ENCODE measurements at places on chromosomes 6 and 20.

- no peak for DNase-seq
Observed at GRCh38 chr20:17594443-17594842, 24.6 kb downstream of the DSTN start.

GRCh38 chr6:69827276-69827893 lies 30.6 kb upstream of the LMBRD1 start:
- no peak for DNase-seq

- DNase-seq, result no peak
Observed at GRCh38 chr6:75234126-75234865, 9.3 kb downstream of the COX7A2 start.

- DNase-seq, result no peak
Observed at GRCh38 chr6:1335367-1336037, 23.6 kb downstream of the FOXQ1 start.

GRCh38 chr6:90537027-90537426 lies 49.8 kb downstream of the MAP3K7 start:
- no peak for DNase-seq

- DNase-seq, result no peak
Observed at GRCh38 chr6:75201901-75202672, 3.8 kb downstream of the COL12A1 start.

DNA sequence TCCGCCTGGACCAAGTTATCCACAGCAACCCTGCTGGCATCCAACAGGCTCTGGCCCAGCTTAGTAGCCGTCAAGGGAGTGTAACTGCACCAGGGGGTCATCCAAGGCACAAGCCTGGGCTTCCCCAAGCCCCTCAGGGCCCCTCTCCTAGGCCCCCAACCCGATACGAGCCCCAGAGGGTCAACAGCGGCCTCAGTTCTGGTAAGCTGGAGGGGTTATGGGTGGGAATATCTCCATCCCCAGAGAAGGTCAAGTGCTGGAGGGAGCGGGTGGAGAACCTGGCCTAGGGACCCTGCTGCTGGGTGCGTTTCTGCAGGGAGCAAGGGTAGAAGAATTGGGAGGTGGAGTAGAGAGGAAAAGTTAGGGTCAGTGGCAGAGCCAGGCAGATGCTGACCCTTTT lies 12.9 kb downstream of the PRRC2A start:
- no peak for DNase-seq

DNA sequence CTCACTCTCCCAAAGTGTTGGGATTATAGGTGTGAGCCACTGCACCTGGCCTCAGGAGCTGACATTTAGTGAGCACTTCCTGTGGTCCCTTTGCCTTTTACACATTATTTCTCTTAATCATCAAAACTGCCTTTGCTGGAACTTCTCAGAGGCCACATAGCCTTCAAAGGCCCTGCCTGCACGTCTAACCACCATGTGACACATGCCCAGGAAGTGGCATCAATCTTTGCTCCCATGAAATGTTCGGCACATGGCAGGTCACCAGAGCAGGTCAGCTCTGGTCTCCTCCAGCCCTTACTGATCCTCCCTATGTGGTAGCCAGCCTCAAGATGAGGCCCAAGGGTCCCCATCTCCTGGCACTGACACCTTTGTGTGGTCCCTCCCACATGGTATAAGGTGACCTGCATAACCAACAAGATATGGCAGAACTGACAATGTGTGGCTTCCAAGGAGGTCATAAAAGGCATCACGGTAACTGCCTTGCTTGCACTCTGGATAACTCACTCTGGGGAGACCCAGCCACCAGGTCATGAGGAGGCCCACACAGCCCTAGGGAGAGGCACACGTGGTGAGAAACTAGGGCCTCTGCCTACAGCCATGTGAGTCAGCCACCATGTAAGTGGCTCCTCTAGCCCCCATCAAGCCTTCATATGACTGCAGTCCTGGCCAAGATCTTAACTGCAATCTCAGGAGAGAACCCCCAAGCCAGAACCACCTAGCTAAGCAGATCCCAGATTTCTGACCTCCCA lies 28.8 kb upstream of the HMGA1 start:
- no peak for DNase-seq

- DNase-seq, result no peak
Observed at GRCh38 chr6:97282238-97282725, 734 bp downstream of the MMS22L start.

GRCh38 chr6:134678436-134678889 lies 271.4 kb downstream of the ALDH8A1 start:
- DNase-seq, result no peak

DNA sequence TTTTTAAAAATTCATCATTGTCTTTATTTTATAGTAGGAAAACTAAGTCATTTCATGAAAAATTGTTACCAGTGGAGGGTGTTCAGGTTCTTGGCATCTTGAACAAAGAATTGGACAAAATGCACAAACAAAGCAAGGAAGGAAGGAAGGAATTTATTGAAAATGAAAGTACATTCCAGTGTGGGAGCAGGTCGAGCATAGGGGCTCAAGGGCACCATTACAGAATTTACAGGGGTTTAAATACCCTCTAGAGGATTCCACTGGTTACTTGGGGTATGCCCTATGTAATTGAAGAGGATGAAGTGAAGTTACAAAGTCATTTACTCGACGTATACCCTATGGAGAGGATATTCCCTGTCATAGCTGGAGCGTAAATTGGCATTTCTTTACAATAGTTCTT lies 37.4 kb upstream of the HDAC2 start:
- no peak for DNase-seq

- no peak for DNase-seq
Observed at GRCh38 chr6:89793586-89793985, 26.0 kb downstream of the MDN1 start.

GRCh38 chr20:23165964-23166363 lies 79.8 kb upstream of the CD93 start:
- DNase-seq, result no peak

GRCh38 chr6:170167657-170168159 lies 123.2 kb downstream of the DLL1 start:
- no peak for DNase-seq

DNA sequence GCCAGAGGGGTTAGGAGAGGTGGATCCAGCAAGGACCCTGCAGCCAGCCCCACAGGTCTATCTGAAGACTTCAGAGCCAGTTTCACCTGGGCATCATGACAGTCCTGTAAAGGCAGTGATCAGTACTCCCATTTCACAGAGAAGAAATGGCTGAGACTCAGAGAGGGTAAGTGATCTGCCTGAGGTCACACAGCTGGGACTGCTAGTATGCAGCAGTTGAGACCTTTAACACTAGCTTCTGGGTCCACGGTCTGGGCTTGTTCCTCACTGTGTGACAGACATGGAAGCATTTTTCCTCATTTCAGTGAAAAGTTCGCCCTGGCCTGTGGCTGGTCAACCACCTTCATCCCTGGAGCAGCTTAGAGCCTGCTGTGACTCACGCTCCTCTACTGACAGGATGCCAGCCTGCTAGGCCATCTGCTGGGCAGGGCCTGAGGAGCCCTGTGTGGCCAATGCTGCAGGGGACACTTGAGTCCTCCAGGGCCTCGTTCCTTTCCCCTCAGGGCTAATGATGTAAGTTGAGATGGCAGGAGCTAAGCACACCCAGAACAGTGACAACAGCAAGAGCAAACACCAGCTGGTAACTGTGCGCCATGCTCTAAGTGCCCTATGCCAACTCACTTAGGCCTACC lies 192.0 kb downstream of the LRFN2 start:
- DNase-seq, result no peak

DNA sequence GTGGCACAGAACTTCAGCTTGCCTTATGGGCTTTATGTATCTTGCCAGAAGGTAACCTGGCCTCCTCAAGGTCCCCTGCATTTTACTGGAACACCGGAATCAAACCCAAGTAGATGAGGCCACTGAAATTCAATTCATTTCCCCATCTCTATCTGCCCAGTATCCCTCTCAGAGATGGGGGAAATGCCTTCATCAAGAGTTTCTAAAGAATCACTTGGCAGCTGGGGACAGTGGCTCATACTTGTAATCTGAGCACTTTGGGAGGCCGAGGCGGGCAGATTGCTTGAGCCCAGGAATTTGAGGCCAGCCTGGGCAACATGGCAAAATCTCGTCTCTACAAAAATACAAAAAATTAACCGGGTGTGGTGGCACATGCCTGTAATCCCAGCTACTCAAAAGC lies 12.9 kb downstream of the MDGA1 start:
- DNase-seq, result no peak

GRCh38 chr6:160139420-160139851 lies 17.8 kb downstream of the SLC22A1 start:
- DNase-seq, result no peak

- no peak for DNase-seq
Observed at GRCh38 chr6:12585497-12585958, 131.0 kb upstream of the PHACTR1 start.

- DNase-seq, result no peak
Observed at GRCh38 chr6:45707176-45707575, 308.5 kb downstream of the CLIC5 start.

DNA sequence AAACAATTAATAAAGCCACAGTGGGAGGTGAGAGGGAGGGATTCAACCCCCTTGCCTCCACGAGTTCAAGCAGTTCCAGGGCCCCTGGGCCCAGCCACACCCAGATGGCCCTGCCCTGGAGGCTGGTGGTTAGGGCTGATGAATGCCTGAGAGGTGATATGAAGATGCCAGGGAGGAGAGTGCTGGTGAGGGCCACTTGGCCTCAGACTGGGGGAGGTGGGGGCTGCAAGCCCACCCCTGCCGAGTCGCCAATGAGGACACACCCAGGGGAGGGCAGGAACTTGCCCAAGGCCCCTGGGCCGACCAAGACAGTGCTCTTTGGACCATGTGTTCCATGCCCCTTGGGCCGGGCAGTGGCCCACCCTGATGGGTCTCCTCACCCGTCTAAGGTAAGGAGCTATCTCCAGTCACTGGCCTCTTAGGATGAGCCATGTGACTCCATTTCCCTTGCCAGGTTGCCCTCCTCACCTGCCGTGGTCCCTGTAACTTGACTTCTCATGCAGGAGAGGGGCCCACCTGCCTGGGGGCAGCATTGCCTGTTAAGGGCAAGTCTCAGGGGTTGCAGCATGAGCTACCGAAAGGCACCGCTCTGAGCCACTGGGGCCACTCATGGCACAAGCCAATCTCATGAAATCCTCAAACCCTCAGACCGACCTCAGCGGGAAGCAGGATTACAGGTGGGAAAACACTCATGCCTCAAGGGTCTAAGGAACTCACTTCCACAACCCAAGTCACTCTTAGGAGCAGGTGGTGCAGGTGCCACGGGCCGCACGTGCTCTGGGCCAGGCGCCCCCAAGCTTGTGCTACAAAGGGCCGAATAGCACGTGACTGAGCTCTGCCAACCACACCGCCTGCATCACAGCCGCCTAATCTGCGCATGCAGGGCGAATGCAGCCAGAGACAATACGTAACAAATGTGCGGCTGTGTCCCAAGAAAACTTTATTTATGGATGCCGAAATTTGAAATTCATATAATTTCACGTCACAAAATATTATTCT lies 147.4 kb upstream of the MLN start:
- no peak for DNase-seq

- no peak for DNase-seq
Observed at GRCh38 chr20:42485556-42485955, 704.1 kb downstream of the PTPRT start.

DNA sequence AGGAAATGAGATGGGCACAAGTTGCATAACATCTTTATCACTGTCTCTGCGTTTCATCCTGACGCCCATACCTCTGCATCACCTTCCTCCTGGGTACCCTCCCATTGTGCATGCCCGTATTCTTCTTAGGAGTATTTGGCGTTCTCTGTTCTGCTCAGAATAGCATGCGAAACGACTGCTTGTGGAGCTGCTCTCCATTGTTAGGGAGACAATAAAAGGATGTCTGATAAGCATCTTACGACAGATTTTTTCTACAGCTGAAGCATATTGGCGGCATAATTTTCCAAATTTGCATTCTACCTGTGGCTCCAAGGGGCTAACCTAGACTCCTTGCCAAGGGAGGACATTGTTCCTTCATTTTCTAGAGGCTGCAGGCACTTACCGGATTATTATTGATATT lies 118.6 kb downstream of the EDN1 start:
- DNase-seq, result no peak

DNA sequence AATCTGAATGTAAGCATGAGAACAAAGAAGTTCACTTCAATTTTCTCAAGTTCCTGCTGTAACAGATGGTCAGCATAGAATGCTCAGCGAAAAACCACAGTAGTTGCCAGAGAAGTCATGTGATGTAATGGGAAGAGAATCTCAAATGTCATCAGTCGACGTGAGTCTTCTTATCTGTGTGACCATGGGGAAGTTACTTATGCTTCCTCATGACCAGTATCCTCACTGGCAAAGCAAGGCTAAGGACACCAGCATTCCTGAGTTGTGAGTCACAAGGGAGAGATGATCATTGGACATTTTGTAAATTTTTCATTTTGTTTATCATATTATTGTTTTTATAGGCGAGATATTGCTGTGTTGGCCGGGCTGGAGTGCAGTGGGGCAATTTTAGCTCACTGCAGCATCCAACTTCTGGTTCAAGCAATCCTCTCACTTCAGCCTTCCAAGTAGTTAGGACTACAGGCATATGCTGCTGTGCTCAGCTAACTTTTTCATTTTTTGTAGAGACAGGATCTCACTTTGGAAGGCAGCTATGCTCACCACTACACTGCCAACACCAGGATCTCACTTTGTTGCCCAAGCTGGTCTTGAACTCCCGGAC lies 21.9 kb downstream of the SGK1 start:
- no peak for DNase-seq

- no peak for DNase-seq
Observed at GRCh38 chr6:119226089-119226488, 123.5 kb downstream of the MAN1A1 start.

GRCh38 chr20:24106150-24106800 lies 117.7 kb upstream of the GGTLC1 start:
- no peak for DNase-seq

DNA sequence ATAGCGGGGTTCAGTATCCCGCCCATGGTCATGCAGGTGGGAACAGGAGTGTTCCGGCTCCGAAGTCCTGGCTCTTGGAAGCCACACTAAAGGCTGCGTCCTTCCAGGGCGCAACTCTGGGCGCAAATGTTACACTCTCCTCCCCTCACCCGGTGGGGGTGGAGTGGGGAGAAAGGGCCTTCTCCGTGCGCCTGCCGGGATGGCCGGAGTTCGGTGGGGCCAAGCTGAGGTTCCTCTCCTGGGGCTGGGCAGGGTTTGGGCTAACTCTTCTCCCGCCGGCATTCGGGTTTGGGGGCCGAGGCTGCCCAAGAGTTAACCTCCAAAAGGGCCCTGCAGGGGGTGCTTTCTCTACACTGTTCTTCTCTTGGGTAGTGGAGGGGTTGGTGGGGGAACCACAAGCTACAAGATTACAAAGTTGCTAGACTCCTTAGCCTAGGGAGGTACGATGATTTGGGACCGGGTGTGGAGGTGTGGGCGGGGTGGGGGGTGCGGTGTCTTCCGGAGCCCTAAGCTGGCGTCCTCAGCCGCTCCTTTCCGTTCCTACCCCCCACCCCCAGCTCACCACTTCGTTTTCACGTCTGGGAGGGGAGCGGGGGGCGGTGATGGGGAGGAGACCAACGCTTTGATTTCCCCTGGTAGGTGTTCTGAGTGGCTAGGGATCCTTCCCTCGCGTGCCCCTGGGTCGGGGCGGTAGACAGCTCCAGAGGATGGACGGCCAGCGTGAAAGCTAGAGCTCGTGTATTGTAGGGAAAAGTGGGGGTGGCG lies 12.3 kb downstream of the NRN1 start:
- DNase-seq, result no peak

- no peak for DNase-seq
Observed at GRCh38 chr6:152130441-152130840, 323.0 kb downstream of the ESR1 start.

Measured in effector CD8-positive, alpha-beta T cell (primary cell).